LHCN-M2 (cell line): ENCODE measurements at places on chromosomes 5 and 9.

DNA sequence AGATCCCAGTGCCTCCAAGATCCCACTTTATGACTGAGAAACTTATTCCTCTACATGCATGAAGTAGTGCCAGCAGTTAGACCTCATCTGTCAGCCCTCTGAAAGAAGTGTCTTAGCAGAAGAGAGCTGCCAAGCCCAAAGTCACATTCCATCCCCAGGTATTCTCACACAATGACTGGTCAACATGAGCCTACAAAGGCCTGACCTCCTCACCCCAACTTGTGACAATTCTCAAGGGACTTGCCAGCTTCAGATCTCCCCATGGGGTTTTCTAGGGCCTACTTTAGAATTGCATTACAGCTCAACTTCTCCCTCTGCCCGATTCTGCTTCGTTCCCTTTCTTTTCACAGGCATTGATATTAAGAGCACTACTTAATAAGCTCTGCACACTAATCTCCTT lies 393.8 kb upstream of the SLC30A5 start:
- DNase-seq: no peak

DNA sequence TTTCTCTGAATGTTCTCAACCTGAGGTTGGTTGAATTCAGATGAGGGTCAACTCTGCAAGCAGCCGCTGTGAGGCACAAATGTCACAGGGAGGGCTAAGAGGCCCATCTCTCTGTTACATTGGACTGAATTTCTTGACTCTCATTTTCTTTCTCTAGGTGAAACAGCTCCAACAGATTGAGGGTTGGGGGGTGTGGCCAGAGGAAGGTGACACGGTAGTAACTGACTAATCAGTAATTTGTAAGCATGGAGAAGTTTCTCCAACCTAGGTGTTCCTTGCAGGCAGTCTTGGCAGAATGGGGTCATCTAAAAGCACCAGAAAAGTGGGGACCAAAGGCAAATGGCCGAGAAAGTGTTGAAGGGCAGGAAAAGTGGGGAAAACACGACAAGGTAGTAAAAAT lies 16.8 kb downstream of the CCT5 start:
- DNase-seq: no peak

DNA sequence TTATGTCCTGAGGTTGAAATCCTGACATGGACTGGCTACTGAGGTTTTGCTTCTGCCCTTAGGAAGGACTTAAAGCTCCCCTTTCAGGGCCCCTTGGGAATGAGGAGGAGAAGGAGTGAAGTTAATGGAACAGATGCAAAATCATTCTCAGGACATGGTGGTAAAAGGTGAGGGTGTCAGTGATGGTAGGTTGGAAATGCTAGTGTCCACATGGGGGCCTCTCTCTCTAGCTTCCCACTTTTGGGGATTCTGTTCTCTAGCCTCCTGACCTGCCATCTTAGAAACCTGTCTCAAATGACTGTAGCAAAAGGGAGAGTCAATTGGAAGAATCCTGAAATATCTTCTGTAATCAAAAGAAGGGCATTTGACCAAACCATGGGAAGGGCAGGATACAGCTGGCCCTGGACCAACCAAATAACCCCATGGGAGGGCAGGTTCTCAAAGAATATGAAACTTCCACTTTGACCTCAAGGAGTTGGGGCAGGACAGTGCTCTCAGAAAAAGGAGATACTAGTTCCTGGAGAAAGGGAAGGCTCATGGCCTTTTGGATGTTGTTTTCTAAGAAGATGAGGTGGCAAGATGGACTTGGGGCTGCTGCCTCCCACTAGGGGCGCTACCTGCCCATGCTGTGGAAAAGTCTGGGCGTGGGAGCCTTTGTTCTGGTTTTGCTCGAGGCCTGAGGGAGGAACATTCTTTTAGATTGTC lies 21.2 kb upstream of the MLANA start:
- DNase-seq: no peak

DNA sequence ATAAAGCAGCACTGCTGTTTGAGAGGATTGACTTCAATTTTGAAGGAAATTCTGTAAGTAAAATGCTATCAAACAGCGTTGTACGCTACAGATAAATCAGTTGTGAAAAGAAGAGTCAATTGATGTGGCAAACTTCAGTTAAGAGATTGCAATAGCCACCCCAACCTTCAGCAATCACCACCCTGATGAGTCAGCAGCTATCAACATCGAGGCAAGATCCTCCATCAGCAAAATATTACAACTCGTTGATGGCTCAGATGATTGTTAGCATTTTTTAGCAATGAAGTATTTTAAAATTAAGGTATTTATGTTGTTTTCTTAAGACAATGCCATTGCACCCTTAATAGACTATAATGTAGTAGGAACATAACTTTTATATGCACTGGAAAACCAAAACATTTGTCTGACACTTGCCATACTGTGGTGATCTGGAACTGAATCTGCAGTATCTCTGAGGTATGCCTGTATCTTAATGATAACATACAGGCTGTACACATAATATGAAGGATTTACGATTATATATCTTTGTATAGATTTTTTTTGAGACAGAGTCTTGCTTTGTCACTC lies 47.5 kb downstream of the VPS13A start:
- peak; percentile 32 for DNase-seq

- no peak for DNase-seq
Observed at GRCh38 chr5:51172903-51173626, 210.2 kb upstream of the ISL1 start.

DNA sequence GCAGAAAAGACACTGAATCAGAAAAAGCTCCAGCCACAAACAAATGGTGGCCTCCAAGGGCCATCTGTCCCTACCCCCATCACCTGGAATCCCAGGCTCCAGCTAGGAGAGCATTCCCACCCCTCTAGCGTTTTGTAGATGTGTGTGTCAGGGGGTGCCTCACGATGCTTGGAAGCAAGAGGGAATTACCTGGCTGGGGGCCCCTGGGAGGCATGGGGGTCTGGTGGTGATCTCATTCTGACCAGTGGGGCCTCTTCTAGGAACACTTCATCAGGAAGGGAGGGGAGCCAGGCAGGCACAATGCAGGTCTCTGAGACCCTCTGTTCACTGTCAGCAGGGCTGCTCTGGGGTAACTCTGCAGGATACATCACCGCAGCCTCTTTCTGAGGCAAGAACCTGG lies 6.0 kb downstream of the SHROOM1 start:
- no peak for DNase-seq

GRCh38 chr5:143660625-143661024 lies 151.3 kb upstream of the HMHB1 start:
- DNase-seq: no peak

- peak; percentile 87 for DNase-seq
Observed at GRCh38 chr9:137688725-137689124, 69.9 kb downstream of the EHMT1 start.

- no peak for DNase-seq
Observed at GRCh38 chr5:68255305-68256120, 40.0 kb downstream of the PIK3R1 start.

DNA sequence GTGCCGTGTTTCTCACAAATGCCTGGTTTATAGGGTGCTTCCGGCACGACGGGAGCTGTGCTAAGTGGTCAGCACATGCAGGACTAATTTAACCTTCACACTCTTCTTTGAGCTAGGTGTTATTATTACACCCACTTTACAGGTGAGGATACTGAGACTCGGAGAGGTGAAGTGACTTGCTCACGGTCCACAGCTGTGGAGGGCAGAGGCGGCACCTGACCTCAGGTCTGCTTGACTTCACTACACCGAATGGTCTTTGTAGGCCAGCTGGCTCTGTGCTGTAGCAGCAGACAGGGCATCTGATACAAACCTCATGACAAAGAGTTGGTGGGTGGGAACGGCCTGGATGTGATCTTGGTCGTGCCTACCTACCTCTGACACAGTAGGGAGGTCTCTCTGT lies 102.0 kb upstream of the BOD1 start:
- no peak for DNase-seq

DNA sequence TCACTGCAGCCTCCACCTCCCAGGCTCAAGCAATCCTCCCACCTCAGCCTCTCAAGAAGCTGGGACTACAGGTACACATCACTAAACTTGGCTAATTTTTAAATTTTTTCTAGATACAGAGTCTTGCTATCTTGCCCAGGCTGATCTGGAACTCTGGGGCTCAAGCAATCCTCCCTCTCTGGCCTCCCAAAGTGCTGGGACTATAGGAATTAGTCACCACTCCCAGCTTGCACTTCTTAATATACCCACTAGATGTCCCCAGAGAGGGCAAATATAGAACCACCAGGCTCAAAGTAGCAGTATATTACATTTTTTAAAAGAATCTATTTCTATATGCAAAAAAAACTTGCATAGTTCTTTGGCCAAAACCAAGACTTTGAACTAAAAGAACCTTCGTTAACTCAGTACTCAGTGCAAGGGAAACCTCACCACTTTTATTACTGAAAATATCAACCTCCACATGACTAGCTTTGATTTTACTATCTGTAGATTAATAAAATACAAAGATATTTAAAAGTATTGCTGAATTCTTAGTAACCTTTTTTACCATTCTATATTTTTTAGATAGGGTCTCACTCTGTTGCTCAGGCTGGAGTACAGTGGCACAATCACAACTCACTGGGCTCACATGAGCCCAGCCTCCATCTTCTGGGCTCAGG lies 25.8 kb upstream of the HSD17B3 start:
- peak; percentile 68 for DNase-seq

DNA sequence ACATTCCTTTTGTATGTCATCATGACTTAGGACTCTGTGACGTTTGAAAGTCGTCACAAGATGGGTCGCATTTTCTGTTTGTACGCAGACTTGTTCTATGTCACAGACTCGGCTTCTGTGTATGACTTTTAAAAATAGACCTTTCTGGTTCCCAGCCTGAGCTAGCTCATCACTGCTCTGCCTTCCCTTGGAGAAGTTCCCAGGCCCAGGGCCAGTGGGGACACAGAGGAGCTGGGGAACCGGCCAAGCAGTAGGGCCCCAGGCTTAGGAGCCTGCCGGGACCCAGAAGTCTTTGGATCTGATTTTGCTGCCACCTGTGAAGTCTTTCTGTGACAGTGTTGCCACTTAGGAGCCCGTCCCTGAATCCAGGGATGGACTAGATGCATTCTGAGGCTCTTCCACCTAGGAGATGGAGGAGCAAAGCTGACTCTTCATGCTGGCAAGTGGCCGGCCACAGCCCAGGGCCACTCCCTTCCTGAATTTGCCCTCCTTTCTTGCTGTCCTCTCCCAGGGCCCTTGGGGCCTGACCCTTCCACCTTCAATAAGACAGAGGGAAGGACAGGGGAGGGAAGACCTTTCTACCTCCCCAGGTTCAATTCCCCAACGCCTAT lies 18.1 kb upstream of the UBE2QL1 start:
- DNase-seq: no peak

GRCh38 chr5:105907016-105907415 lies 1763.7 kb downstream of the EFNA5 start:
- DNase-seq: no peak

GRCh38 chr5:151196556-151197290 lies 27.2 kb downstream of the CCDC69 start:
- peak; percentile 40 for DNase-seq

DNA sequence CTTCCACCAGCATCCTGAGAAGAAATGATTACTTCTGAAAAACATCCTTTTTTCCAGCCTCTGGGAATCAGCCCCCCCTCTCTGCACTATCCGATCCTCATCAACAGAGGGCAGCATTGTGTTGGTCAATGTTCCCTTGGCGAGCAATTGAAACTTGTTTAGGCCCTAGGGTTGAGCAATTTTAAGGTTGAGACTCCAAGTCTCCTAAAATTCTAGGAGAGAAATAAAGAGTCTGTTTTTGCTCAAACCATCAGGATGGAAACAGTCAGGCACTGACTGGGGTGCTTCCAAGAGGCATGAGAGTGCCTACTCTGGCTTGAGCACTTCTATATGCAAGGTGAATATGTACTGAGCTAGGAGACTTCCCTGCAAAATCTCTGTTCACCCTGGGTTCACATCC lies 12.4 kb upstream of the CYFIP2 start:
- peak; percentile 45 for DNase-seq

- DNase-seq: no peak
Observed at GRCh38 chr9:89012294-89013042, 21.2 kb downstream of the S1PR3 start.

- DNase-seq: no peak
Observed at GRCh38 chr9:16728137-16728508, 142.3 kb downstream of the BNC2 start.

DNA sequence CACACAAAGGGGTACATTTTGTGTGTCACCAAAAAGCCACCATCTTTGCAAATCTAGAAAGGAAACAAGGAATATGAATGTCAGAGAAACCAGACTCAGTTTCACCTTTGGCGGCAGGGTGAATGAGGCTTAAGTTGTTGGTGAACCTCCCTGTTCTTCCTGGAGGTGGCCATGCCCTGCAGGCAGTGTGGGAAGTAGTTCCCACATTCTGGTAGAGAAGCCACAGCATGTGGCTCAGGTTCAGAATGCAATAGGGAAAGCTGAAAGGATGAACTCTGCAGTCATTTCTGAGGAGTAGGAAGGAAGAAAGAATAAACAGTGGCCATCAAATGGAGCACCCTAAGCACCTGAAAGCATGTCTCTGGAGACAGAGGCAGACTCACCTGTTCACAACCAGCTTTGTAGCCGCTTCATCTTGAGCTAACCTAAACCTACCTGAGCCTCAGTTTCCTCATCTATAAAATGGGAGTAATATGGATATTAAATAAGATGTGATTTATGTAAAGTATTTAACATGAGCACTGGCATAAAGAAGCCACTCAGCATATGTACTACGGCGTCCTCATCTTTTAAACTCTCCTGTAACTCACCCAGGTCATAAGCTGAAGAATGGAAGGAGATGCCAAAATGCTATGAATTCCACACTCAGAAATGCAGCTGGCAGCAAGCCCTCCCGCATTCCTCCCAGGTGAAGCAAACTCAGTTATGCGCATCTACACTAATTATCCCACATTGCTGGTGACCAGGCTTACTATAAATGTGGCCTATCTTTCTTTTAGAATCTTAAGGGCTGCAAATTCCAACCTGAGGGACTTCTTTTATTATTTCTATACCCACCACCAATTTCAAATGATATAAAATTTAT lies 86.0 kb downstream of the ZNF608 start:
- DNase-seq: no peak

DNA sequence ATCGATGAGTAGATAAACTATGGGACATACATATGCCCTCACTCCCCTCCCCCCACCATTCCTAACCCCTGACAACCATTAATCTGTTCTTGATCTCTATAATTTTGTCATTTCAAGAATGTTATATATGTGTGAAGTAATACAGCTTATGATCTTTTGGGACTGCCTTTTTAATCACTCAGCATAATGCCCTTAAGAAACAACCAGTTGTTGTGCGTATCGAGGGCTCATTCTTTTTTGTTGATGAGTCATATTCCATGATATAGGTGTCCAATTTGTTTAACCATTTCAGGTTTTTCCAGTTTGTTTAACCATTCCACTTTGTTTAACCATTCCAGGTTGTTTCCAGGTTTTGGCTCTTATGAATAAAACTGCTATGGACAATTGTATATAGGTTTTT lies 75.6 kb downstream of the ARHGEF28 start:
- DNase-seq: peak; percentile 38

GRCh38 chr9:112890106-112891081 lies at the start of gene SLC46A2:
Gene SLC46A2 (minus strand): TSS chr9:112890876. CDS start chr9:112890681, 195 bp downstream.
- DNase-seq: no peak

GRCh38 chr5:43039471-43040286 lies 440 bp downstream of the ANXA2R start:
- DNase-seq: peak; percentile 81

DNA sequence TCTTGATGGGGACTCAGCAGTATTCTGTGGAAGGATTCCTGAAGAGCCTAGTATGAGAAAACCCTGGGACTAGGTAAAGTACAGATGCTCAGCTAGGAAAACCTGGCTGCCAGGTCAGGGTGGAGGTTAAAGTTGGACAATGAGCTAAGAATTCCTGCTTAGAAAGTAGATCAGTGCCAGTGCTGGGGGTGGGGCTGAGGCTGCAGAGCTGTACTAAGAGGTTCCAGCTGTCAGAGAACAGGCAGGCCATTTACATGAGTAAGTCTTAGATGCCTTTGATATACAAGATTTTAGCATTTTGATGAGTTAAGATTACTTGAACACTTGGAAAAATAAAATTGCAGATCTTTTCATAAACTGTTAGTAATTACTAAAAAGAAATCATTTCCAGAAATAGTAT lies 332.3 kb upstream of the NUDT12 start:
- DNase-seq: peak; percentile 54
